Anterior cingulate cortex (tissue), 58 donors: ENCODE measurements at places on chromosomes 6 and 20.

DNA sequence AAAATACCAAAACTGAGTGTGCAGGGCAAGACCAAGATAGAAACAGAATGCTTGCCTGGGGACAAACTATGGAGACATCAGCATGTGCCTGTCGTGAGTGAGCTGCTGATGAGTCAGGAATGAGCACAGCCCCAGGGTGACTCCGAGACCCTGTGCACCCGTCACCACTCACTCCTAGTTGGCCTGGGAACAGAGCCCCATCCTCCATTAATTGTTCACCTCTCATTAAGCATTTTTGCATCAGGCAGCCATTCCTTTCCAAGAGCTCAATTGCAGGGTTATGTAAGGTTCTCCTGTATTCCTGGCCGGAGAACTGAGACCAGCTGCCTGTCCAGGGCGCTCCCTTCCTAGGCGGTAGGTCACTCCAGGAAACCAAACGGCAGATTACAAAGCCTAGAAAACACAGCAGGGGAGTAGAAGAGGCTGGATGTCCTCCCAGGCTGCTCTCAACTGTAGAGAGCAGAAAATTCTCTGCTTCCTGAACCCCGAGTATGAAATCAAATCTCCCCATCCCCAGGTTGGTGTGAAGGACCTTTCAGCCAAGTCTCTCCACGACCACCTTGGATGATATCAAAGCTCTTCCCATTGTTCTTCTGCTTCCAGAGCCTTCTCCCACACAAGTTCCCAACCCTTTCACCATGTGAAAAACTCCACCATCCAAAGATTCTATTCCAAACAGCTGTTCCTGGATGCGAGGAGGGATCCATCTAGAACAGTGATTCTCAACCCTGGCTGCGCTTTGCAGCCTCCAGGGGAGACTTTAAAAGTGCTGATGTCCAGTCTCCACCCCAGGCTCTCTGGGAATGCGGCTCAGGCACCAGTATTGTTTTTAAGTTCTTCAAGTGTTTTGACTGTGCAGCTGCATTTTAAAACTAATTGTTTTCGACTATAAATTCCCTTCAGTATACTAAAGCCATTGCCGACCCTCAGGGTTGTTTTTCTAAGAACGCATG is 532.6 kb upstream of the JARID2 start:
- no peak for DNase-seq

DNA sequence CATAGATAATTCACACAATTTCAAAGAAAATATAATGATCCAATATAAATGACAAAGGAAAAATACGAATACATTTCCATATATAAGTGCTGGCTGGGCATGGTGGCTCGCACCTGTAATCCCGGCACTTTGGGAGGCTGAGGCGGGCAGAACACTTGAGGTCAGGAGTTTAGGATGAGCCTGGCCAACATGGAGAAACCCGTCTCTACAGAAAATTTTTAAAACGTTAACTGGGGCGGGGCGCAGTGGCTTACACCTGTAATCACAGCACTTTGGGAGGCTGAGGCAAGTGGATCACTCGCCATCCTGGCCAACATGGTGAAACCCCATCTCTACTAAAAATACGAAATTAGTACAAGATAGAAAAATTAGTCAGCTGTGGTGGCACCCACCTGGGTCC is 14.9 kb upstream of the MAPK13 start:
- no peak for DNase-seq

GRCh38 chr6:113048741-113049140 is 701.6 kb downstream of the RFPL4B start:
- DNase-seq, result no peak

GRCh38 chr20:51493346-51493791 is 49.1 kb downstream of the NFATC2 start:
- no peak for DNase-seq

- no peak for DNase-seq
These were observed 145.1 kb upstream of the PLN start for GRCh38 chr6:118403036-118403435.

GRCh38 chr6:124002377-124003081 is 198.9 kb downstream of the NKAIN2 start:
- DNase-seq, result no peak

- DNase-seq, result no peak
These were observed 606 bp downstream of the ID4 start for GRCh38 chr6:19837511-19838441.

- no peak for DNase-seq
These were observed 3.1 kb downstream of the COL12A1 start for GRCh38 chr6:75202676-75203131.

- DNase-seq, result no peak
These were observed 200.3 kb upstream of the FAM83B start for GRCh38 chr6:54646069-54646950.

- no peak for DNase-seq
These were observed 104.9 kb downstream of the RPS12 start for GRCh38 chr6:132919045-132919860.

DNA sequence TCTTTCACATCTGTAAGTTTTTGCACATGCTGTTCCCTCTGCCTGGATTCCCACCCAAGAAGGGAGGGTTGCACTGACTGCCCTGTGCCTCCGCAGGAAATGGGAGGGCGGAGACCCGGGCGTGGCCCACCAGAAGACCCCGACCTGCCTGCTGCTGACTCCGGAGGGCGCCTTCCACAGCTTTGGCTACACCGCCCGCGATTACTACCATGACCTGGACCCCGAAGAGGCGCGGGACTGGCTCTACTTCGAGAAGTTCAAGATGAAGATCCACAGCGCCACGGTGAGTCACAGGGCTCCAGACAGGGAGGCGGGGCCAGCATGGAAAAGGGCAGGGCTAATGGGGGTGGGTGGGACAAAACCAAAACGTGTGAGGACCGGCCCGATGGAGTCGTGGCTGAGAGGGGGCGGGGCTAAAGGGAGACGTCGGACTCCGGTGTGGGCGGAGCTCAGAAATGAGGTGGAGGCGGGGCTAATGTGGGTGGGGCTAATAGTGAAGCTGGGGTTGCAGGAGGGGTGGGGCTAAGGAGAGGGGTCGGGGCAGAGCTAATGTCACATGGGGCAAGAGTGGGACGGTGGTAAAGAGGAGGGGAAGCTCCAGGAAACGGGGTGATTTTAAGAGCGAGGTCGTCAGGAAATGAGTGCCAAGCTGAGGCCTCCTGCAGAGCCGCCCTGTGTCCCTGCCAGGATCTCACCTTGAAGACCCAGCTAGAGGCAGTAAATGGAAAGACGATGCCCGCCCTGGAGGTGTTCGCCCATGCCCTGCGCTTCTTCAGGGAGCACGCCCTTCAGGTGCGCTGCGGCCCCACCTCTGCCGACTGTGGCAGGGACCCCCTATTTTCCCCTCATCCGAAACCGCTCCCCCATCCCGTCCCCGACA is 12.6 kb downstream of the HSPA12B start:
- DNase-seq, result no peak

DNA sequence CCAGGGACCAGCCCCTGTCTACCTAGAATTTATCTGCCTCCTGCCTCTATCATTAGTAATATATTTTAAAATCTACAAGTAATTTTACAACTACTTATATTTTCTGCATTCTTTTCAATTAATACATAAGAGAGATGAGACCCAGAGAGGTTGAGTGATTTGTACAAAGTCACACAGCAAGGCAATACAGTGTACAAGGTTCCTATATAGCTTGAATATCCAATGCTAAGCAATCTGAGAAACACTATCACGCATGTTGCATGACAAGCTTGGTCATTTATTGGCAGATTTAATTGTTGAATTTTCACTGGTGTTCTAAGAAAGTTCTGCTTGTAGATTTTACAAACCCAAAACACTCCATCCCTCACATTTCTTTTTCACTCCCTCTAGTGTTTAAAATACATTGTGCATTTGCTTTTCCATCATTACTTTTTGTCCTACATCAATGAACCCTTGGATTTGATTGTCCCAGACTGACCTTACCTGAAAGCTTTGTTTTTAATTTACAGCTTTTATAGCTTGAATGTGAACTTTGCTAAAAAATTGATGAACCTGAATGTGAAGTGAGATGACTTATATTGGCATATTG is 520.9 kb upstream of the CITED2 start:
- DNase-seq, result no peak

DNA sequence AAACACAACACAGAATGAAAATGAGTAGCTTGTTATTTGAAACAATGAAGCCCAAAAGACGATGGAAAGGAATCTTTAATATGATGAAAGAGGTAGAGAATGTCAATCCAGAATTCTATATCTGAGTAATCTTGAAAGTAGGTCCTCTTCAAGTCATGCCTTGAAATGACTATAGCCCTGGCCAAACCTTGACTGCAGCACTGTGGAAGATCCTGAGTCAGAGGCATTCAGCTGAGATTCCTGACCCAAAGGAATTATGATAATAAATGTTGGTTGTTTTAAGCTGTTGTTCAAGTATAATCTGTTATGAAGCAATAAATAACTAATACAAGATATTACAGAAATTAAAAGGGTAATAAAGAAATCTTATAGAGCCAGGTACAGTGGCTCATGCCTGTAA is 64.8 kb downstream of the IBTK start:
- no peak for DNase-seq

GRCh38 chr20:38152621-38153221 is 12.3 kb downstream of the TGM2 start:
- DNase-seq, result no peak

GRCh38 chr6:43702171-43702533 is 14.6 kb upstream of the MRPS18A start:
- no peak for DNase-seq

- DNase-seq, result no peak
These were observed 9.2 kb upstream of the SDCBP2 start for GRCh38 chr20:1338096-1338495.

DNA sequence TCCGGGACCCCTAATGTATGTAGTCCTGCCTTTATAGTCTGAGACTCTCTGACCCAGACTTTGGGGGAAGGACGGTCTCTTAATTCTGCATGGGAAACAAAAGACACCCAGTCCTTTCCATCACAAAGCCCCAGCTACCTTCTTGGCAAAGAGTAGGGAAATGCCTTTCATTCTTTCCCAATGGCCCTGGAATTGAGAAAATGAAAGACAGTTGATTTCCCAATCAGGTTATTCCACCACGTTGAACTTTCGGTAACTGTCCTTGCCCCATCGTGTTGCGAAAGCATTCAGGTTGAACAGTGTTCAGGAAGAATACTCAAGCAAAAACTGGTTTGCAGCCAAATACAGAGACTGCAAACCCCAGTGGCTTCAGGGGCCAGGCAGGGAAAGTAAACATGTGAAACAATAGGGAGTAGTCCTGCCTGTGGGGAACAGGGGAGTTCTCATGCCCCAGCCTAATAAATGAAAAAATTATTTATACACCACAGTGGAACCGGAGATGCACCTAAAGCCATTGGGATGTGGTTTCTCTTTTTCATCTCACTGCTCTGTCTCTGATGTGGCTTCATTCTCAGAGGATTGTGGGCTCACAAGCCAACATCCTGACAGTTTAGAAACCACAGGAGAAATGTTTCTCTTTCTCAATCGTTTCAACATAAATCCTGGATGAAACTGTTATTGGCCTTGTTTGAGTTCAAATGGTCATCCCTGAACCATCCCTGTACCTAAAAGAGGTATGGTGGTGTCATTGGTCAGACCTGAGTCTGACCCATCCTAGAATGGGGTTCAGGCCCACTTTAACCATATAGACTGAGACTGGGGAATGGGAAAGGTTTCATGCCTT is 44.2 kb upstream of the SLC9A8 start:
- DNase-seq, result no peak

DNA sequence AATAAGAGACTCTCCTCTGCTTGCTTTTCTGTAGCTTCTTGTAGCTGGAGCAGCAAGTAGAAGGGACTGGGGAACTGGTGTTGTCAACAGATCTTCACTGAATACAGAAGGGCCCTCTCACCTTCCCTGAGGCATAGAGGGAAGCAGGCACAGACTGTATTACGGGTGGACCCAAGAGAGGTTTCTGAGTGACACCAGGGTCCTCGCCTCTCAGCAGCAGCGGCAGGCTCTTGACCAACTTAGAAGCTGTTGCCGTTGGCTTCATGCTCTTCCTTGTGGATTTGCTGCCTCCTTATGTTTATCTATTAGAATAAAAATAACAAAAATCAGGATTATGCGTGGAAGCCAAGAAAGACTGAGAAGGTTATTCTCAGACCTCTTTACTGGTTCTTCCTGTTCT is 31.7 kb downstream of the GFRA4 start:
- DNase-seq, result no peak

DNA sequence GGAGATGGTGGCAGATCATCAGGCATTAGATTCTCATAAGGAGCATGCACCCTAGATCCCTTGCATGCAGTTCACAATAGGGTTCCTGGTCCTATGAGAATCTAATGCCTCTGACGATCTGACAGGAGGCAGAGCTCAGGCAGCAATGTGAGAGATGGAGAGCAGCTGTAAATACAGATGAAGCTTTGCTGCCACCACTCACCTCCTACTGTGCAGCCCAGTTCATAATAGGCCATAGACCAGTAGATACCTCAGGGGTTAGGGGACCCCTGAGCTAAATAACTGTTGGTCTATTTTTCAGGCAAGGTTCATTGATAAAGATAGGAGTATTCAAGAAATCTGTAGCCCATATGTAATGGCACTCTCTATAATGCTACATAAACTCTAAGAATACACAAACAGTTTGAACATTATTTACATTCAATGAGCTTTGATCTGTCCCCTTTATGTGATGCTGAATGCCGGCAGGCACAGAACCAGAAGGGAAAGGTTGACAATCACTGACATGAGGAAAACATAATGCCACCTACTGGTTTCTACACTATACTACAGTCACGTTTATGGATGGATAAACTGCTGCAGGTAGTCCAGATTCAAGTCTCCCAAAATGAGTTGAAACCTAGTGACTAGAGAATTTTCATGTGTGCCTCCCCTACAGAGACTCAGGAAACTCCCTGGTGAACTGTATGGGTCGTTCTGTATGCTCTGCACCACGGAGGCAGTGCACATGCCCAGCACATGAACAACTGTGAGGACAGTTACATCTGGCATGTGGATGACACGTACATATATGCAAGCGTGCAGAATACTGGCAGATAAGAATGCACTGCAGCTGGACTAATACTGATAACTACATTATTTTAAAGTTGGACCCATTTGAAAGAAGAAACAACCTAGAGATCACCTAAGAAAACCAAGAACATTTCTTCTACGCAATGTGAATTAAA is 72.0 kb downstream of the DST start:
- no peak for DNase-seq

DNA sequence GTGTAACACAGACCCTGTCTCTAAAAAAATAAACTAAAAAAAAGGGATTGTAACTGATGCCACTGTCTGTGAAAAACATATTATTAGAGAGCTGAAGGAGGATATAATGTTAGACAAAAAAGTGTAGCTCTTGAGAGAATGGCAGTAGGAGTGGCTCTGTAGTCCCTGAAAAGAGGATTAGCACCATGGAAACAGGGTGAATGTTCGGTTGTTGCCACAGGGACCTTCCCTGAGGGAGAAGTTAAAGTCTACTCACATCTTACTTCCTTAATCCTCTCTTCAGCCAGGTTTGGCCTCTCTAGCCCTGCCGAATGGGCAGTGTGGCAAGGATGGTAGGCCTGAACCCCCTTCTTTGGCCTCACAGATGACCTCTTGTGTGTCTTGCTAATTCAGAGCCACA is 12.1 kb downstream of the SCAND1 start:
- no peak for DNase-seq
